Renal cortex interstitium (tissue), 15 donors: ENCODE measurements at places on chromosomes 6 and 20. TPM values are rescaled to one million over a fixed set of nuclear protein-coding genes. Genes with fewer than 3 reads are reported as not detected.

- no peak for DNase-seq
These were observed 13.4 kb upstream of the GMNN start for GRCh38 chr6:24761193-24761835.

DNA sequence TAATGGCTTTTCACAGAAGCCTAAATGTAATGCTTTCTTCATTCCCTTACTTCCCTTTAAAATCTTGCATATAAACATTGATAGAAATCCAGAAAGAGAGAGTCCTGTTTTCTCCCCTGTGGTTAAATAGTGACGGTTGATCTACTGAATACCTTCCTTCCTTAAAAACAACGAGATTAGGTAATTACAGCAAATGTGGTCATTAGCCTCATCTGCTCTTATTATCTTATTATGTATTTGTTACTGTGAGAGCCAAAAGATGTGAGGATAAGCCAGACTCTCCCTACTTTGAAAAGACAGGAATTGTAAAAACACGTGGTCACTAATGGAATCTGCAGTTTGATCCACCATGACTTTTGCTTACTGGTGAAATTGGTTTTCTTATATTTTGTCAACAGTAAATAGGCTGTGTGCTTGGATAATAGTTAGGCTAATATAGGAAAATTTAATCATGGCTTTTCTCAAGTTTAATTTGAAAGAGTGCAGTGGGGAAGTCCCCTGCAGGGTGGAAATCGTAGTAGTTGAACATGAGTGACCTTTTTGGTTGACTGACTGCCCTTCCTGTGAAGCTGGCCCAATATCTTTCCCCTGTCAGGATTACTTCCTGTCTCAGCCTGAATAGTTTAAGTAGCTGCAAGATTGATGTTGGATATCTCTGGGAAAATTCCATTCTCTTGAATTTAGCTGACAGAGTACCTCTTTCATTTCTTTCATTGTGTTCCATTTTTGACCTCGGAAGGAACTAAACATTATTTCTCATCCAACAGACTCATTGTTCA lies 62.8 kb downstream of the JARID2 start:
- no peak for DNase-seq

DNA sequence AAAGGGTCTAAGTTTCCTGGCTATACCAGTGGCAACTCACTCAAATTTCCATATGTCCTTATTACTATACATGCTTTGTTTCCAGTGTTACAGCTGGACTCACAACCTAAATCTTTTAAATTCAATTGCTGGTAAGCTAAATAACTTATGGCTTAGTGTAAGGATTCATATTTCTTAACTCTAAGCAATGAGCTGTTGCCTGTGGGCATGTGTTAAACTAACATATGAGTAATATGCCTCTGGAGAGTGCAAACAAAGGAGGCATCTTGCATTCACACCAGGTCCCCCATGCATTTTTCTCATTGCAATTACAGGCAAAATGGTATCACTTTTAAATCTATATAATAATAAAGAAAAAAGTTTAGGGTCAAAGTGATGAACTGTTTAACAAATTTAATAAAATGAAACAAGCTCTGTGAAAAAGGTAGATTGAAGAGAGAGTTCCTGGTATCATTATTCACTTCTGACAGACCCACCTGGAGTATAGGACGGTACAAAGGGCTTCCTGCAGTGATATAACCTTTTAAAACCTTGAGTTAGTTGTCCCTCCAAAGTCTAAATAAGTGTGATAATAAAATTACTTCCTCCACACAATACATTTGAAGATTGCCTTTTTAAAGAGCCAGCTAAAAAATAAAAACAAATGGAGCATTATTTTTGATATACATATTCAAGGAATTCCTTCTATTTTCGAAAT lies 57.6 kb upstream of the HMGCLL1 start:
- DNase-seq, result no peak

DNA sequence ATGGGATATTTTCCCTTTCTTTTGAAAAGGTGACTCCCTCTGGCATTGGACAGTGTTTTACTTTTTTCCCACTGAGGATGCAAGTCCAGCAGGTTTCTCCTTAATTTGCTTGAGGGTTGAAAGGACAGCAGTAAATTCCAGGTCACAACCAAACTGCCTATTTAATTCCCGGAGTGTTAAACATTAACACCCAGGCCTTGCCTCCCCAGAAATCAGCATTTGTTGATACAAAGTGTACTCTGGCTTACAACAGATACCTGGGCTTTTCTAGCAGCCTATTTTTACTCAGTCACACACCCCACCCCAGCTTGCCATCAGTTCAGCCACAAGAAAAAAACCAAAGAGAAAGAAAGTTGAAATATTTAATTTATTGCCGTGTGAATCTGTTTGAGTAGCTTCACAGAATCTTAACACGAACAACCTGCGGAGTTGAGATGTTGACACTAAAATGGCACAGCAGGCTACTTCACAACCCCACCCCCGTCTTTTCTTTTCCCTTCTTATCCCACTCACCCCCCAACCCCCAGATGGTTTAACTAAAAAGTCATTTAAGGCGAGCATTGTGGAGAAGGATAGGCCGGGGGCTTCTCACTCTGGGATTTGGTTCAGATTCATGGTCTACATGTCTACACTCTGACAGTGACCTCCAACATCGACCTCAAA lies 45.7 kb downstream of the MYLIP start:
- peak; percentile 71 for DNase-seq

- DNase-seq, result no peak
These were observed 5.3 kb downstream of the TRIM10 start for GRCh38 chr6:30155520-30156261.

GRCh38 chr6:159061805-159062563 lies 17.2 kb upstream of the TAGAP start:
- no peak for DNase-seq

DNA sequence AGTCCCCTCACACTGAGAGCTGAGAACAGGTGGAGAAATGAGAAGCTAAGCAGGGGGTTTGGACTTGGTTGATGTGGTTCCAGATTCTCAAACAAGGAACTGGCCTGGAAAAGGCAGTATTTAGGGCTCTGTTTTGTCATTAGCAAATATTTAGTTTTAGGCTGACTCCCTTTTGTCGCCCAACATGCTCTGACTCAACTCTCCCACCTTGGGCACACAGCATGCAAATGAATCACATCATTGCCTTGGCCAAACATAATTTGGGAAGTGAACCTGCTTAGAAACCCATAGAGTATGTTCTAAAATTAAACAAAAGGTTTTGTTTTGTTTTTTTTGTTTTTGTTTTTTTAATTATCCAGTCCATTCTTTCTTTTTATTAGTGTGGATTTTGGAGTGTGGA lies 9.5 kb upstream of the UQCC2 start:
- DNase-seq, result no peak

DNA sequence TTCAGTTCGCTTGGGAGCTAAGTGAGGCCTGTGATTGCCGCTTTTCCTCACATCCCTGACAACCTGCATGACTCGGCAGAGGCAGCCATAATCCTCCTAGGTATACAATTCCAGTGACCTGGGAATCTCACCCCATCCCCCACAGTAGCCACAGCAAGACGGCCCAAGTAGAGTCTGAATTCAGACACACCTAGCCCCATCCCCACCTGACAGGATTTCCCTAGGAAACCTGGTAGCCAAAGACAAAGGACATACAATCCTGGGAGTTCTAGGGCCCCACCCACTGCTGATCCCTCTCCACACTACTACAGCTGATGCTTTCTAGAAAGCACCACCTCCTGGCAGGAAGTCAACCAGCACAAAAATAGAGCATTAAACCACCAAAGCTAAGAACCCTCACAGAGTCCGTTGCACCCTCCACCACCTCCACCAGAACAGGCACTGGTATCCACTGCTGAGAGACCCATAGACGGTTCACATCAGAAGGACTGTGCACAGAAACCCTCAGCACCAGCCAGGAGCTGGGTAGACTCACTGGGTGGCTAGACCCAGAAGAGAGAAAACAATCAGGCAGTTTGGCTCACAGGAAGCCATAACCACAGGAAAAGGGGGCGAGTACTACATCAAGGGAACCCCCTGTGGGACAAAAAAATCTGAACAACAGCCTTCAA lies 17.9 kb upstream of the RUNX2 start:
- no peak for DNase-seq

- no peak for DNase-seq
These were observed 1.9 kb upstream of the FUCA2 start for GRCh38 chr6:143513410-143513809.

HCK gene
- polyA plus RNA-seq, result 2.2 TPM
